GM06990 (cell line): ENCODE measurements at places on chromosomes 11 and 22.

- no peak for DNase-seq
These were observed 226.6 kb upstream of the TENM4 start for GRCh38 chr11:79667380-79667779.

GRCh38 chr22:23207729-23208393 lies 27.6 kb downstream of the BCR start:
- peak; percentile 38 for DNase-seq

- DNase-seq = no peak
These were observed 208.1 kb downstream of the MYO18B start for GRCh38 chr22:25950111-25950510.

- DNase-seq = no peak
These were observed 943 bp downstream of the DUSP8 start for GRCh38 chr11:1570896-1571759.

- no peak for DNase-seq
These were observed 155.0 kb downstream of the WT1 start for GRCh38 chr11:32280339-32280738.

DNA sequence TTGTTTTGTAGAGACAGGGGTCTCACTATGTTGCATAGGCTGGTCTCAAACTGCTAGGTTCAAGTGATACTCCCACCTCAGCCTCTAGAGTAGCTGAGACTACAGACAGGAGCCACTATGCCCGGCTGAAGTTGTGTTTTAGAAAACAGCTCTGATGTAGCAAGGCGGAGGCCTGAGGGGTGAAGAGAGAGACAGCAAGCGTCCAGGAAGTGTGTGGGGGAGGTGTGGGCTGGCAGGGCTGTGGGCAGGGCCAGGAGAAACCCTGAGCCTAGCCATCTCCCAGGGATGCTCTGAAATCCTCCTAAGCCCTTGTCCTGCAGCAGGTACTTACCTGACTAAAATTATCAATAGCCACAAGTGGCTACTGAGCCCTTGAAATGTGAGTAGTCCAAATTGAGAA lies 16.1 kb upstream of the RPS3 start:
- no peak for DNase-seq

DNA sequence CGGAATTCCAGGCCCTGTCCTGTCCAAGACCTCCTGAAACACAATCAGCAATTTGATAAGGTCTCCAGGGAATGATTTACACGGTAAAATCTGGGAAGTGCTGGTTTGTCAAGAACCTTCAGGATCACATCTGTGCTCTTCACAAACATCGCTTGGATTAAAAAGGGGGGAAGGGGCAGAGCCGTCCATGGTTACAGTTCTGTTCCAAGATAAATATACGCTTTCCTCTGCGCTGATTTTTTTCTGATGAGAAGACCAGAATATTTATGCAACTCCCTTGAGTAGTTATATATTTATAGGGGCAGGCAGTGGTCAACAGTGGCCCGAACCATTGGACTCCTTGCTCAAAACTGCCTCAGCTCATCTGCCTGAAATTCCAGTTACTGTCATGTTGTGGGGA lies 9.2 kb upstream of the APOL5 start:
- DNase-seq = no peak

- DNase-seq = no peak
These were observed 125.0 kb upstream of the ARHGAP42 start for GRCh38 chr11:100562128-100562527.

DNA sequence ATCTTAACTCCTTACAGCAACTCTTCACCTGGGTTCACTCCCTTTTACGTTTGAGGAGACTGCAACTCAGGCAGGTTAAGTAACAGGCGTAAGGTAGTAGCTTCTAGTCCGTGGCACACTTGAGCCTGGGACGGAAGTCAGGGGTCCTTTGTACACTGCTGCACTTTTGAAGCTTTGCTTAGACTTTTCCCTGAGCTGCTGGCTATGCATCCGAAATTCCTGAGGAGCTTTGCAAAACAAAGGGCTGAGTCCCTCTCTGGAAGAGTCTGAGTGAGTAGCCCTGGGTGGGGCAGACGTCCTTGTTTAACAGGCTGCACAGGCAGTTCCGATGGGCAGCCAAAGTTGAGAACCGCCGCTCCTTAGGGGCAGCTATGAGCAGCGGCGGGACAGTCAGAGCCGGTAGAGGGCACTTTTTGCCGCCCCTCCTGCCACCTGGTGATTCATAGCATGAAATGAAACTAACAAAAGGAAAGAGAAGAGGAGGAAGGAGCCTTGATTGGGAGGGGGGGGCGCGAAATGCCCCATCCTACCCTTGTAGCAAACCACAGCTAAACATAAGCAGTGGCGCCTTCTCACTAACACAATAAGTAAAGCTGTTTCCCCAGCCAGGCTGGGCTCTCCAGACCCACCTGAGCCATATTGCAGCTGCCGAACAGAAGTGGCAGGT lies 1.4 kb downstream of the TMEM109 start:
- DNase-seq = peak; percentile 81

- no peak for DNase-seq
These were observed 6.8 kb downstream of the SLN start for GRCh38 chr11:107705027-107705426.

GRCh38 chr22:27462190-27462589 lies 339.4 kb downstream of the MN1 start:
- DNase-seq = no peak

- no peak for DNase-seq
These were observed 42.3 kb upstream of the RDX start for GRCh38 chr11:110338684-110339083.

GRCh38 chr11:95451261-95451660 lies 220.3 kb upstream of the SESN3 start:
- DNase-seq = no peak

- DNase-seq = no peak
These were observed 39.5 kb downstream of the ARFGAP3 start for GRCh38 chr22:42817556-42817955.

- no peak for DNase-seq
These were observed 17.3 kb upstream of the TREH start for GRCh38 chr11:118696673-118697226.
